Sigmoid colon (tissue), 7 donors: ENCODE measurements at places on chromosomes 6 and 20. TPM values are rescaled to one million over a fixed set of nuclear protein-coding genes. Genes with fewer than 3 reads are reported as not detected.

DNA sequence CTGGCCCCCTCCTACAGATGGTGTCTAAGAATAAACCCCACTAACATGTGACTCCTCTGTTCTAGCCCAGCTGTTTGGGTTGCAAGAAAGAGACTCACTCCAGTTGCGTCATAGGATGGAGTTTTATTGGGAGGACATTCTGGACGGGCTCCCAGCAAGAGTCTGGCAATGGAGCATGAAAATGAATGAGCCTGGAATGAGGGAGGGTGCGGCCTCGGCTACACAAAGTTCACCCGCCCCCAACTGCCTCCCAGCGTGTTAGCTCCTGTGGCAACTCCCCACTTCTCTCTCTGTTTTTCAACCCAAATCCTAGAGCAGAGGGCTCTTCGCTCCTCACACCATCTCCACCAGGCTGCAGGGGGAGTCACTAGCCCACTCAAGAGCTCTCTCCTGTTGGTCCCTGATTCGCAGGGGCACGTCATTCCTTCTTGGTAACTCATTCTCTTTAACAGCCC, 5.1 kb upstream of the ADAM33 start:
- H3K27me3 ChIP-seq, result no peaks in the 10 kb centered on the region
- peak; percentile 97 for DNase-seq
- no peaks in the 10 kb centered on the region for H3K36me3 ChIP-seq
- peaks cover 30% of the 10 kb centered on the region for H3K4me1 ChIP-seq
- H3K27ac ChIP-seq, result peak overlapping the region; percentile 89

The BPIFB1 gene
- not detected for total RNA-seq

- no peaks in the 10 kb centered on the region for H3K4me1 ChIP-seq
- no peak for DNase-seq
- H3K27ac ChIP-seq, result no peak overlapping the region
These were observed 101.9 kb downstream of the LRFN2 start for GRCh38 chr6:40485300-40485699.

The ADGRF1 gene
- not detected for total RNA-seq

The HLA-DQA1 gene
- total RNA-seq, result 0.16 TPM

- no peak overlapping the region for H3K4me3 ChIP-seq
- H3K27me3 ChIP-seq, result no peaks in the 10 kb centered on the region
- H3K36me3 ChIP-seq, result no peaks in the 10 kb centered on the region
- no peak overlapping the region for H3K27ac ChIP-seq
- no peak for DNase-seq
These were observed 14.0 kb upstream of the LOC128125822 start for GRCh38 chr6:63558278-63558677.

DNA sequence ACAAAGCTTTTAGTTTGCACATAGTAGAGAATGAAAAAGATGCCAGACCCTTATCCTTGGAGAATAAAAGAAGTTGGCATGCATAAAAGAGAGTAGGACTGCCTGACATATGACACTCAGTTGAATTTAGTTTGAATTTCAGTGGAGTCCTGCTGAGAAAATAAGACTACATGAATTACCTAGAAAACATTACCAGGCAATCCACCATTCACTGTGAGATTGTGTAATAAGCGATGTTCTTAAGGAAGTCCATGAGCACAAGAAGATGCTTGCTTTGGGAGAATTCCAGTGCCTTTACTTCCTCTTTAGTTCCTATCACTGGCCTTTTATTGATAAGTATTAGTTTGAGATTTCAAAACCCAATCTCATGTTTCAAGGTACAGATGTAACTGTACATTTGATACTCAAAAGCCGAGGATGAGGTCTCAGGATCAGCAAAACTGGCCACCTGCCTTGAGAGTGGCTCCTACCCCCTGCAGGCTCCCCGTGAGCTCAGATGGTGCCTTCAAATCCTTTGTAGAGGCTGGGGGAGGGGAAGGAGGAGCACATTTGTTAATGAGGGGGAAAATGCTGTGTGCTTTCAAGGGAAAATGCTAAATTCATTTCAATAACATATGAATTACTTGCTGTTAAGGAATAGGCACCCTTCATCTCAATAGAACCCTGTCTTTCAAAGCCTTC, 11.2 kb upstream of the UNC93A start:
- H3K27ac ChIP-seq, result no peak overlapping the region
- no peaks in the 10 kb centered on the region for H3K27me3 ChIP-seq
- H3K36me3 ChIP-seq, result no peaks in the 10 kb centered on the region
- H3K4me3 ChIP-seq, result no peak overlapping the region
- no peak for DNase-seq
